ENCODE measurements at places on chromosomes 7 and 10.

DNA sequence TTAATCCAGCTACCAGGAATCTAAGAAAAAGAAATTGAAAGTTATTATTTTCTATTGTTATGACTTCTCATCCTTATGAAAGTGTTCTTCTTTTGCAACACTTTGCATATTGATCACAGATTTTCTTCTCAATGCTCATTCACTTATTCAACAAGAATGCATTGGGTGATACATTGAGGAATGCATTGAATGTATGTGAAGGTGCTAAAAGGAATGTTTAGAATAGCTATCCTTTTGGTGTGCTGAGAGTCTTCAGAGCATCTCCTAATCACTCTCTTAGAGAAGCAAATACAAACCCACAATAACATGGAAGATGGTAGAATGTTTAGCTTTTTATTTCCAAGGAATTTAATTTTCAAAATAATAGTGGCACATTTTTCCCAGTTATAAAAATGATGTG, 122.1 kb upstream of the KMT2E start:
- DNase-seq: no peak

DNA sequence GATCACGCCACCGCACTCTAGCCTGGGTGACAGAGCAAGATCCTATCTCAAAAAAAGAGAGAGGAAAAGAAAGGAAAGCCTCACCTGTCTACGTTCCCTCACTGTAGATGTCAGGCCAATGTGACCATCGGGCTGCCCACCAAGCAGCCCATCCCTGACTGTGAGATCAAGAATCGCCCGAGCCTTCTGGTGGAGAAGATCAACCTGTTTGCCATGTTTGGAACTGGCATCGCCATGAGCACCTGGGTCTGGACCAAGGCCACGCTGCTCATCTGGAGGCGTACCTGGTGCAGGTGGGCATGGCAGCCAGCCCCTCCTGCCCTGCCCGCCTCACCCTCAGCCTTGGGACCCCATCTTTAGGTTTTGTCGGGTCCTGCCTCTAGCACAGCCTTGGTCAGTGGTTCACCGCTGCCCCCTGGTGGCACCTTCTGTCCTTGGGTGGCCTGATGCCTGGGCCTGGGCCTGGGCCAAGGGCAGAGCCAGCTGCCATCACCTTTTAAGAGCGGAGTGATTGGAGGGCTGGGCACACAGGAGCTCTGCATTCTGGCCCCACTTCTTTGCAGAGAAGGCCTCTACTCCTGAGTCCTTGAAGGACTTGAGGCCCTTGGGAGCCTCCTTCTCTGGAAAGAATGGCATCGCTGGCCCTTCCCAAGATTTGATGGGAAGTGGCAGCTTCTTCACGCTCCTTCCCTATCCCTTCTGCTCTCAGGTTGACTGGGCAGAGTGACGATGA, 14.4 kb upstream of the AHCYL2 start:
- peak; percentile 86 for DNase-seq

DNA sequence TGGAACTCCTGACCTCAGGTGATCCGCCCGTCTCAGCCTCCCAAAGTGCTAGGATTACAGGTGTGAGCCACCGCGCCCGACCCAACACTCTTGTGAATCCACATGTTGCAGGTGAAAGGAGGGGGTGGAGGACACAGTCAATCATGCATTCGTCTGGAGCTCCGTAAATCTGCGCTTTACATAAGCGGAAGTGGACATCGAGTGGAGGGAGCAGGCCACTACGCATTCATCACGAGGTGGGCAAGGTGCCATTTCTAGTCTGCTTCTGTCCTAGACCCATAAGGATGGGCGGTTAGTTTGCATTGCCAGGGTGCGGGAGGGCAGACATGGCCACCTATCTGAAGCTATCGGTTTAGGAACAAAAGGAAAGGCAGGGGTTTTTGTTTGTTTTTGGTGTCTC, 225.2 kb upstream of the TCERG1L start:
- no peak for DNase-seq

DNA sequence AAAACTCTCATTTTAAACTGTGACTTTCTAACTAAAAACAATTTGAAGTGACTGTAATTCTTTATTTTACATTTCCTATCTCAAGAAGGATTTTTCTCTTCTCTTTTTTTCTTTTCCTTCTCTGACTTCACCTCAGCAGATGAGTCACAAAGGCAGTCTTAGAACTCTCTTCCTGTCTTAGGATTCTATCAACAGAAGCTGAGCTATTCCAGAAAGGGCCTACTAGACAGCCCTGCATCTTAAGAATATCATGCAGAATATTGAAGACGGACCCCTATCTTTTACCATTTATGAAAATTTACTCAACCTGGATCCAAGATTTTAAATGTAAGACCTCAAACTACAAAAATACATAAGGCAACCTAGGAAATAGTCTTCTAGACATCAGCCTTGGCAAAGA, 365.7 kb upstream of the SEMA3C start:
- DNase-seq: no peak

DNA sequence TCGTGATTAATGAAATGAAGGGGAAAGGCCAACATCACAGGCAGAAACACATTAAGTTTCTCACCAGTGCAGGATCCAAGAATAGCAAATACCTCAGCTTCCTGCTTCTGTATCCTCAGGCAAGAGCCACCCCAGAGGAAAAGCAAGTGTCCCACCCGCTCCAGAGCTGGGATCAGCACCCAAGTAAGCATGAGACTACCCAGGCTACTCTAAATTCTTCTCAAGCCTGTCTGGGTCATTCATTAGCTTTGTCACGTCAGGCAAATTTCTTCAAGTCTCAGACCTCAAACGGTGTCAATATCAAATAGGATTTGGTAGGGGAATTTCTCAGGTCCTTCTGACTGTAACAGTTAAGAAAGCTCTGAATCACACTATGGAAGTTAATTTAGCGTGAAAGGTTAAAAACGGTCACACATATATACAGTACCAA, 59.0 kb downstream of the GNA12 start:
- DNase-seq: no peak

DNA sequence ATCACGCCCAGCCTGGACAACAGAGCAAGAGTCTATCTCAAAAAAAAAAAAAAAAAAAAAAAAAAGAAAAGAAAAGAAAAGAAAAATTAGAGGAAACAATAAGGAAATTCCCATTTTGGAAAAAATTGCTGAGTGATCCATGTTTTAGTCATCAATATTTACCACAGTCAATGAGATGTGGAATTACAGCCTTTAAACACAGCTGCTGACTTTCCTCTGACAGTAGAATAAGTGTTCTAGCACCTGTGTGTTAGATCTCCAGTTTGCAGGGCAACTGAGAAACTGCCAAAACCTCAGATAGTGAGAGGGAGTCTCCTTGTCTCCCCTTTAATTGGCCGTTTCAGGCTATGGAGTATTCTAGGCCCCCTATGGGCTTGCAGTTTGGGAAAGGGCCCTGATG, 520.1 kb downstream of the KCNMA1 start:
- no peak for DNase-seq

GRCh38 chr7:51070151-51070550, 246.5 kb downstream of the COBL start:
- DNase-seq: no peak

GRCh38 chr10:124387078-124387874, 31.4 kb downstream of the OAT start:
- DNase-seq: no peak

GRCh38 chr7:141203177-141203576, 129.3 kb downstream of the TMEM178B start:
- no peak for DNase-seq

DNA sequence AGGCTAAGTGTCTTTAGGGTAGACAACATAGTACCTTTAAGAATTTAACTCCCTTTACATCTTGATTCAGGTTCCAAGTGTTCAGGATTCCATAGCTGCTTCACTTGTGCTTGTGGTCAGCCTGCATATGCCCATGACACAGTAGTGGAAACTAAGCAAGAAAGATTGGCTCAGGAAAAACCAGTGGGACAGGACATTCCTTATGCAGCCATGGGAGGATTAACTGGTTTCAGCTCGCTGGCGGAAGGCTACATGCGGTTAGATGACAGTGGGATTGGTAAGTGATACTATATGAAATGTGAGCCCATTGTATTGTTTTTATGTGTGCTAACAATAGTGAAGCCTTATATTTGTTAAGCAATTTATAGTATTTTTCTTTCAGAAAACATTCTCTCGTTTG, 11.3 kb downstream of the FAM221A start:
- no peak for DNase-seq

DNA sequence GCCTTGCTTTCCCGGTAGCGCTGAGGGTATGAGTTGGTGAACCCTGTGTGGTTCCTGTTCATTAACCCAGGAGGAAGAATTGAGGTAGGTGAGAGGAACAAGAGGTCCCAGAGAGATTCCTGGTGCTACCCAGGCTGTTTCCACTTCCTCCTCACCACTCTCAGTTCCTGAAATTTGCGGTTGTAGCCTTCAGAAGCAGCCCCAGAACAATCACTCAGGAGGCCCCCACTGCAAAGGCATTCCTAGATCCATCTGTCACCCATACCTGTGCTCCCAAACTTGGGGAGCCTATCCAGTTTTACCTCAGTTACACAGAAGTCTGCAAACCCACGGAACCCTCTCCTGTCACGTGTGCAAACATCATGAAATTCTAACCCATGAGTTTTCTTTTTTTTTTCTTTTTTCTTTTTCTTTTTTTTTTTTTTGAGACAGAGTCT, 9.0 kb upstream of the PIP4K2A start:
- DNase-seq: no peak

DNA sequence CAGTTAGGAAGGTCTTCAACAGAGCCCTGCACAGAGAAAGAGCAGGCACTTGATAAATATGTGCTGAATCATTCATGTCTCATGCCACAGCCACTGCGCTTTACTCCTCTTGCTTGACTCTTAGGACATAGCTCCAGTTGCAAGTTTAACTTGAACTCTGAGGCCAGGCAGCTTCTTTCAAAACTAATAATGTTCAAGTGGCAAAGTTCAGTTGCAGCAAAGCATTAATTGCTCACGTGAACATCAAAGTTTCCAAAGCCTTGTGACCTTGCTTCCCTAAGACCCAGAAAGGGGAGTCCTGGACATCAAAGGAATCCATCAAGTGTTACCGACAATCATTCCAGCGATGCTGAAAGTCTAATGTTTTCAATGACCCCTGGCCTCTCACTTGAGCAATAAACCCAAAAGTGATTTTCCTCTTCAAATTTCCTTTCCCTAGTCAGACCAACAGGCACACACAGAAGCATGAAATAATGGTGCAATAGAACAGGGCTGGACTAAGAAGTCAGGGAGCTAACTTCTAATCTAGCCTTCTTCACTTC, 21.8 kb upstream of the TECTB start:
- no peak for DNase-seq

- DNase-seq: no peak
These were observed 329.5 kb downstream of the RNLS start for GRCh38 chr10:88253622-88254021.

DNA sequence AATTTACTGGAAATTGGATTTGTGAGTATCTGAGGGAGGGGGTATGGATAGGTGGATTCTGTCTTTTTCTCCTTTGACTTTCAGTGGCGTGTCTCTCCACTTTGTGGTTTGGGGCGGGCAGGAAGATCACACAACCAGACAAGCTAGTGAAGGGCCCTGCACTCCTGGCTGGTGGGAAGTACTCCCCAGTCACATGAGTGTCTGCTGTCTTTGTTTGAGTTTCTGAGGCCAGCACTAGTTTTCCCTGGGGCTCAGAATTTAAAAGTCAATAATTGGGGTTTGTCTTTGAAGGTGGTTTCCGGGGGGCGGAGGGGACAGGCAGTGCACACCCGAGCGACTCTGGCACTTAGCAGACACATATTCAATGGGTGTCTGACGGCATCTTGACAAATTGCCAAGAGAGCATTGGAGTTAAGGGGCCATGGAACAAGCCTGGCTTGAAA, 120.1 kb downstream of the WDFY4 start:
- no peak for DNase-seq

- no peak for DNase-seq
These were observed 324.6 kb downstream of the ATRNL1 start for GRCh38 chr10:115417585-115418265.

DNA sequence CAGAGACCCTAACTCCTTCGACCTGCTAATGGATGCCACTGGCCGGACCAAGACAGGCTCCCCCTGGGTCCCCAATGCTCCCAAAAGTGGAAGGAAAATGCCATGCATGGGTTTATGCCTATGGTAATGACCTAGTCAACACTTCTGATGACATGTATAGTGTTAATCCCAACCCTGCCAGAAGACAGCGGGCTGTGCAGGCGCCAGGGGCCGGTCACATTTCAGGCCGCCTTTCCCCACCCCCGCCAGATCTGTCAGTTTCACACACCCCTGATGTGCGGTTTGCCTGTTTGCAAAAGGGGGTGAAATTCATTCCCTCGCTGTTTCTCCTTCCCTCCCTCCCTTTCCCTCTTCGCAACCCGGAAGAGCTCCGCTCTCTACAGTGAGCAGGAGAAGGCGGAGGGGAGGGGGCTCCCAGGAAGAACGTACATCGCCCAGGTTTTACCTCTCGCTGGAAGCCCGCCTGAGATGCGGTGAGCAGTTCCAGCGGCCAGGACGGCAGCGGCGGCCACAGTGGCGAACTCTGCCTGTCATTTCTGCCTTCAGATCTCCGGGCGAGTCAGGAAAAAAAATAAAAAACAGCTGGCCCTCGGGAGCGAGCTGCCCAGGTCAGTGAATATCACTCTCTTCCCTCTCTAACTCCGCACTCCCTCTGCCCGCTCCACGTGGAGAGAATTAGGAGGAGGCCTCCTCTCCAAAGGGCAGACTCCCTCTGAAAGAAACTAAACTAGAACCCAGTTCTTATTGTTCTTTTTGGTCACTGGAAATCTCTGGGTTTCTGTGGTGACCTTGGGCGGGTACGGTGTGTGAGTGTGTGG, 9.4 kb upstream of the GATA3 start:
- DNase-seq: peak; percentile 30

DNA sequence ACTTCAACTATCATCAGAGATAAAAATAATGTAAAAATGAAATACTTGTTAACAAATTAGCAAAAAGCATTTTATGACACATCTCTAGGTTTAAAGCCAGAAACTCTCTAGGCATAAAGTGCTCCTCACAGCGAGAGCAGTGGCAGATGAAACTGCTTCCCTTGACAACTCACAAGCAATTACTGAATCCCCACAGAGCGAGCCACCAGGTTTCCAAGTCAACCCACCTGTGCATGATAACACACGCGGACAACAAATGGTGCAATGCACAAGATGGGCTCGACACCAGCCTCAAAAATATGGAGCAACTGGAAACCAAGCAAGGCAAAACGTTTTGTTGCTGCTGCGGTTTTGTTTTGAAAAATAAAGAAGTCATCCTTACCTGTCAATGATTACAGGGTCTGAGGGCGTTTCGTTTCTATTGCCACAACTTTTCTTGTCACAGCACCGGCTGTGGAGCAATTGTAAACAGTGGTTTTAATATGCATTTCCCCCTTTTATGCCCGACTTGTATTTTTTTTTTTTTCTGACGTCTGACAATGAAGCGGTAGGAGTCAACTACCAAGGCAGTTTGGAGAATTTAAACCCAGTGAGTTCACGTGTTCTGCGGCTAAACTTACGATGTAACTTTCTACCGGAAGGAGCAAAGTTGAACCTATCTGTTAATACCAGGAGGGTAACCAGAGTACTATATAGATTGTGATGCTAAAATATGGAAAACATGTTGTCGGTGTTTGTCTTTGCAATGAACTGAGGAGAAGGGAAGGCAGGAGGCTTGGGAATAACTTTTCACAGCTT, 7.0 kb downstream of the EBF3 start:
- DNase-seq: no peak

All from activated CD4-positive, alpha-beta T cell treated with anti-CD3 and anti-CD28 coated beads, Interleukin-2, amount 50 U/mL, for 48 hours (primary cell).